ENCODE measurements at places on chromosomes 1 and 21.

- no peak for DNase-seq
These were observed 24.6 kb downstream of the RALGPS2 start for GRCh38 chr1:178749581-178750166.

- DNase-seq, result no peak
These were observed 16.6 kb upstream of the HAO2 start for GRCh38 chr1:119351997-119352396.

GRCh38 chr1:18109058-18109755, 1.6 kb downstream of the IGSF21 start:
- no peak for DNase-seq

DNA sequence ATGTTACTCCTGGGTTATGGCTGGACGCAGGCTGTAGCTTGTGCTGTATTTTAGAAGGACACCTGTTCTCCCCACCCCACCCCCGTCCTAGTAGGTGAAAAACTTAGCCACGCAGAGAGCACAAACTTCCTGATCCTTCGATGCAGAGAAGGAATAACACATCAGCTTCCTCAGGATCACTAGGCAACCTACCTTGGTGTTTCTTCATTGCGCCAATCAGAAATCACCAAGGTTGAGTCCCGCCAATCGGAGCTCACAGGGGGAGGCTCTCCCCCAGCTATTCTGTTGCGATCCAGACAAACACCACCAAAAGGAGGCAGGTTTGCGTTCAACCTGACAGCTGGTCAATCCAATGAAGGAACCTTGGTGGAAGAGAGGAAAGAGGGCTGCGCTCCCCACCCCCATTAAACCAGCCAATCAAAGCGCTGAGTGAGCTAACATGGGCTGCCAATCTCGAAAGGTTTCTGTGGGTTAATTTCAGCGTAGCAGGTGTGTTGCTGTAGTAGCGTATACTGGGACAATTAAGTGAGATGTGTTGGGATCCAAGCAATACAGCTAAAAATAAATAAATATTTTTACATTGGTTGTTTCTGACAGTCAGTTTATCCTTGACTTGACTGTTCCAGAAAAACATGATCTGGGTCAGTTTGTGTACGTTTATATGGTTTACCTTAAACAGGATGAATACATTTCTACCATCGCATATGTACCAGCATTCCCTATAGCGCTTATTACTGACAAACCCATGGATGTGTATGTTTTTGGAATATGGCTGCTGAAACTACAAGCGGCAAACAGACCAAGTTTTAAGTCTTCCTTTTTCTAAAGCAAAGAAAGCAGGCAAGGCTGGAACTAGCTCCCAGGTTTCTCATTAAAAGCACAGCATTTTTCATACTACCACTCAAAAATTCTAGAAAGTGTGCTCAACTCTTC, at the start of gene GOLPH3L:
Gene GOLPH3L, minus strand, starts transcription at position 160 of the 933 bp plus-strand sequence. CDS start 2,316 bp downstream, outside the sequence.
- peak; percentile 85 for DNase-seq

DNA sequence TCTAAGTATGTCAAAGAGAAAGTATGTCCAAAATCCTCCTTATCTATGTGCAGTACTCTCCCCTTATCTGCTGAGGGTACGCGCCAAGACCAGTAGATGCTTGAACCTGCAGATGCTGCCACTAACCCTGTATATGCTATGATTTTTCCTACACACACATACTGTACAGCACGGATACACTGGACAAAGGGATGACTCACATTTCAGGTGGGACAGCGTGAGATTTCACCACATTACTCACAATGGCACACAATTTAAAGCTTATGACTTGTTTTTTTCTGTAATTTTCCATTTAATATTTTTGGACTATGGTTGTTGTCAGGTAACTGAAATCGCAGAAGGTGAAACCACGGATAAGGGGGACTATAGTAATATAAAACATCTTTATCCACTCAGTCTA, 4.1 kb downstream of the ORC1 start:
- DNase-seq, result no peak

- no peak for DNase-seq
These were observed 9.6 kb upstream of the PRPF3 start for GRCh38 chr1:150311762-150312161.

DNA sequence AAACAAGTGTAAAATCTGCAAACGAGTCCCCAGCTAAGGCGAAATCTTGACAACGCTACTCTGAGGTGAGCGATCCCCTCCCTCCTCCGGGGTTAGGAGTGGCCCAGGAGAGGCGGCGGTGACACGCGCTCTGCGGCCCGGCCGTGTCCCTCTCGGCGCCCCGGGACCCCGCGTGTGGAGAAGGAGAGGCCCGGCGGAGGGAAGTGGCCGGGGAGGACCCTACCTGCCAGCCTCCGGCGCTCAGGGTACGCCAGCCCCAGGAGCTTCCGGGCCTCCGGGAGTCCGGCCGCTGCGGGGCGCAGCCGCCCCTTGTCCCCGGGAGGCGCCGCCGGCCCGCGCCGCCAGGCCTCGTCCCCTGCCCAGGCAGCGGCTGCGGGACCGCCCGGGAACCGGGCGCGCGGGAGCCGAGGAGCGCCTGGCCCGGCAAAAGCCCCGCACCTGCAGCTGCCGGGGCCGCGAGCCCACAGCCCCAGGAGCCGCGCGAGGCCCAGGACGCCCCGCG, 543 bp downstream of the ABCB10 start:
- peak; percentile 54 for DNase-seq

DNA sequence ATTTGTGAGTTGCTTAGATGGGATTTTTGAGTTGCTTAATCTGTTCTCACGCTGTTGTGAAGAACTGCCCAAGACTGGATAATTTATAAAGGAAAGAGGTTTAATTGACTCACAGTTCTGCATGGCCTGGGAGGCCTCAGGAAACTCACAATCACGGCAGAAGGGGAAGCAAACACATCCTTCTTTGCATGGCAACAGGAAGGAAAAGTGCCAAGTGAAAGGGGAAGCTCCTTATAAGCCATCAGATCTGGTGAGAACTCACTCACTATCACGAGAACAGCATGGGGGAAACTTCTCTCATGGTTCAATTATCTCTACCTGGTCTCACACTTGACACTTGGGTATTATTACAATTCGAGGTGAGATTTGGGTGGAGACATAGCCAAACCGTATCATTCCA, 10.3 kb downstream of the CLIC6 start:
- no peak for DNase-seq

- no peak for DNase-seq
These were observed 75.3 kb downstream of the CD58 start for GRCh38 chr1:116495535-116495934.

DNA sequence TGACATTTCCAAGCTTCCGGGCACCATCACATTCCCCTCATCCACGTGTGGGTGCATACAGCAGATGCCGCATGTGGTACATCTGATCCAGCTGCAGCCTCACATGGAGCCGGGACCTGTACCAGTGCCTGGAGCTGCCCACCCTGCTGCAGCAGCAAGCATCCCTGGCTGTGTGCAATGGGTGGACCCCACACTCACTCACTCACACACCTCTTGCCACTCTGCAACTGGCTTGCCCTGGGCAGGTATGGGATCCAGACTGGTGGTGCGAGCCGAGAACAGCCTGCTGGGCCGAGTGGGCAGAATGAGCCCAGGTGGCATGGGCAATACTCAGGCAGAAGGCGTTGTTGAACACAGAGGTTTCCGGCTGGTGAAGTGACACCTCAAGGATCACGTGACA, 75.0 kb downstream of the DPYD start:
- no peak for DNase-seq

DNA sequence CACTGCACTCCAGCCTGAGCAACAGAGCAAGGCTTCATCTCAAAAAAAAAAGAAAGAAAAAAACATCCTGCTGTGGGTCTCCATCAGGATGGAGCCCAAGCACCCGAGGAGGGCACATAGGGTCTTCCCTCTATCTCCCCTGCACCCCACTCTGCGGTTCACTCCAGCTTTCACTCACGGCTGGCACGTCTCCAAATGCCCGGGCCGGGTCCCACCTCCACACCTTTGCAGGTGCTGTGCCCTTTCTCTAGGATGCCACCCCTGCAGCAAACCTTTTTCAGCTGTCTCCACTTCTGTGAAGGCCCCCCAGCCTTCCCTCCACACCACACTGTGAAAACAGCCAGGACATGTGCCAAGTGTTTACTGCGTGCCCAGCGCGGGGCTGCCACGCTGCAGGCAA, 22.4 kb upstream of the DDOST start:
- no peak for DNase-seq

GRCh38 chr1:198734323-198735008, 95.6 kb downstream of the PTPRC start:
- DNase-seq, result no peak
